ENCODE measurements at places on chromosomes 2 and 18.
A peak's percentile ranks its signal among the peaks of the same experiment; 100 is the strongest.

- peaks cover 35% of the 10 kb centered on the region for H3K27me3 ChIP-seq
- no peaks in the 10 kb centered on the region for H3K4me1 ChIP-seq
- no peak for DNase-seq
- H3K27ac ChIP-seq, result no peak overlapping the region
- H3K36me3 ChIP-seq, result no peaks in the 10 kb centered on the region
These were observed 11.9 kb downstream of the GRP start for GRCh38 chr18:59231877-59232276.

GRCh38 chr2:100140582-100140981 is 1.8 kb downstream of the AFF3 start:
- peaks cover 4% of the 10 kb centered on the region for H3K36me3 ChIP-seq
- no peak overlapping the region for H3K4me3 ChIP-seq

DNA sequence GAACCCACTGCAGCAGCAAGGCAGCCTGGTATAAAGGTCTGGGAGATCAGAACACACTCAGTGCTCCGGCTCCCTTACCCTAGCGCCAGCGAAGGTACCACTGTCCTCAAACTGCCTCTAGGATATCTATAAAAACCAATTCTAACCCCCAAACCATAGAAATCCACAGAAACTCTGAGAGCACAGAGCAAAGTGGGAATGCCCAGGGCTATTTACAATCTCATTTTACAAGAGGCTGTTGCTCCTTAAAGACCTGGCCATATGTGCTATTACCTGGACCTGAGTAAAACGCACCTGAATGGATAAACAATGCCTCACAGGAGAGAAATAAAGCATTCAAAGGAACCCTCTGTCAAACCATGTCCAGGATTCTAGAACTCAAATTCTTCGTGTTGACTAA is 4.3 kb downstream of the STK39 start:
- peaks cover 39% of the 10 kb centered on the region for H3K4me1 ChIP-seq
- H3K27ac ChIP-seq, result peak overlapping the region; percentile 93
- peak overlapping the region; percentile 22 for H3K4me3 ChIP-seq
- H3K36me3 ChIP-seq, result peaks cover 19% of the 10 kb centered on the region
- H3K27me3 ChIP-seq, result no peaks in the 10 kb centered on the region

GRCh38 chr18:31217038-31217849 is 54.6 kb upstream of the DSC1 start:
- no peak overlapping the region for H3K4me3 ChIP-seq
- no peaks in the 10 kb centered on the region for H3K4me1 ChIP-seq
- no peaks in the 10 kb centered on the region for H3K27me3 ChIP-seq
- no peaks in the 10 kb centered on the region for H3K36me3 ChIP-seq
- DNase-seq, result no peak

DNA sequence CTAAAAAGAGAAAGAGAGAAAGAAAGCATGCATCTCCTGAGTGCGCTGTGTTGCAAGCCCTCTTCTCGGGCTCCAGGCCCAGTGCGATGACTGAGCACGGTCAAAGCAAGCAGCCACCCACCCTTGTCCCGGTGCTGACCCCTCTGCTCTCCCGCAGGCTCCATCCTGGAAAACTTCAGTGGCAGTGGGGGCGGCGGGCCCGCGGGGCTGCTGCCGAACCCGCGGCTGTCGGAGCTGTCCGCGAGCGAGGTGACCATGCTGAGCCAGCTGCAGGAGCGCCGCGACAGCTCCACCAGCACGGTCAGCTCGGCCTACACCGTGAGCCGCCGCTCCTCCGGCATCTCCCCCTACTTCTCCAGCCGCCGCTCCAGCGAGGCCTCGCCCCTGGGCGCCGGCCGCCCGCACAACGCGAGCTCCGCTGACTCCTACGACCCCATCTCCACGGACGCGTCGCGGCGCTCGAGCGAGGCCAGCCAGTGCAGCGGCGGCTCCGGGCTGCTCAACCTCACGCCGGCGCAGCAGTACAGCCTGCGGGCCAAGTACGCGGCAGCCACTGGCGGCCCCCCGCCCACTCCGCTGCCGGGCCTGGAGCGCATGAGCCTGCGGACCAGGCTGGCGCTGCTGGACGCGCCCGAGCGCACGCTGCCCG is 252.5 kb downstream of the GLI2 start:
- H3K4me3 ChIP-seq, result no peak overlapping the region
- H3K27me3 ChIP-seq, result no peaks in the 10 kb centered on the region
- H3K36me3 ChIP-seq, result no peaks in the 10 kb centered on the region
- no peaks in the 10 kb centered on the region for H3K4me1 ChIP-seq

GRCh38 chr2:88016960-88017779 is 823 bp upstream of the RNU2-63P start:
- H3K27me3 ChIP-seq, result no peaks in the 10 kb centered on the region
- H3K4me1 ChIP-seq, result peaks cover 14% of the 10 kb centered on the region
- no peak for DNase-seq
- peak overlapping the region; percentile 98 for H3K27ac ChIP-seq
